ENCODE measurements at places on chromosomes 6 and 20. TPM values are rescaled to one million over a fixed set of nuclear protein-coding genes. Genes with fewer than 3 reads are reported as not detected.
A peak's percentile ranks its signal among the peaks of the same experiment; 100 is the strongest.

DNA sequence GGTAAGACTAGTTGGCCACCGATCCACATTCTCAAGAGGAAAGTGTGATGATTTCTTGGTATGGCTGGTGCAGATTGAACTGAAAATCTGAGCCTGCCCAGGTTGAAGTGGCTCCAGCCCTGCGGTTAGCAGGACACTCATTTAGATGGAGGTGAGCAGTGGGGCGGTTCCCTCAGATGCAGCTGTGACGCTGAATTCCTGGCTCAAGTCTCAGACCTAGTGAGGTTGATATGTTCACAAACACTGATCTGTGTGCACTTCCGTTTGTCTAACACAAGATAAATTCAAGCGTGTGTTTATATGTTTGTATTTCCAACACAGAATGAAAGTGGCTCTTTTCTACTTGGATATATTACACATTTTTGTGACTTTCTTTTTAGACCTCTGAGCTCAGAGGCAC, 83.4 kb upstream of the FRMD1 start:
- H3K27me3 ChIP-seq, result peaks cover 8% of the 10 kb centered on the region
- no peak overlapping the region for H3K27ac ChIP-seq
- H3K36me3 ChIP-seq, result no peaks in the 10 kb centered on the region

- H3K36me3 ChIP-seq, result peaks cover 1% of the 10 kb centered on the region
- no peak overlapping the region for H3K4me3 ChIP-seq
- no peak for DNase-seq
- no peak overlapping the region for H3K27ac ChIP-seq
- H3K27me3 ChIP-seq, result no peaks in the 10 kb centered on the region
- peaks cover 9% of the 10 kb centered on the region for H3K4me1 ChIP-seq
Observed at GRCh38 chr6:16466800-16467553, 228.6 kb downstream of the GMPR start.

- H3K27ac ChIP-seq, result no peak overlapping the region
- peaks cover 12% of the 10 kb centered on the region for H3K27me3 ChIP-seq
- H3K4me3 ChIP-seq, result no peak overlapping the region
- no peaks in the 10 kb centered on the region for H3K4me1 ChIP-seq
- no peak for DNase-seq
Observed at GRCh38 chr6:150579611-150580010, 20.1 kb upstream of the PLEKHG1 start.

DNA sequence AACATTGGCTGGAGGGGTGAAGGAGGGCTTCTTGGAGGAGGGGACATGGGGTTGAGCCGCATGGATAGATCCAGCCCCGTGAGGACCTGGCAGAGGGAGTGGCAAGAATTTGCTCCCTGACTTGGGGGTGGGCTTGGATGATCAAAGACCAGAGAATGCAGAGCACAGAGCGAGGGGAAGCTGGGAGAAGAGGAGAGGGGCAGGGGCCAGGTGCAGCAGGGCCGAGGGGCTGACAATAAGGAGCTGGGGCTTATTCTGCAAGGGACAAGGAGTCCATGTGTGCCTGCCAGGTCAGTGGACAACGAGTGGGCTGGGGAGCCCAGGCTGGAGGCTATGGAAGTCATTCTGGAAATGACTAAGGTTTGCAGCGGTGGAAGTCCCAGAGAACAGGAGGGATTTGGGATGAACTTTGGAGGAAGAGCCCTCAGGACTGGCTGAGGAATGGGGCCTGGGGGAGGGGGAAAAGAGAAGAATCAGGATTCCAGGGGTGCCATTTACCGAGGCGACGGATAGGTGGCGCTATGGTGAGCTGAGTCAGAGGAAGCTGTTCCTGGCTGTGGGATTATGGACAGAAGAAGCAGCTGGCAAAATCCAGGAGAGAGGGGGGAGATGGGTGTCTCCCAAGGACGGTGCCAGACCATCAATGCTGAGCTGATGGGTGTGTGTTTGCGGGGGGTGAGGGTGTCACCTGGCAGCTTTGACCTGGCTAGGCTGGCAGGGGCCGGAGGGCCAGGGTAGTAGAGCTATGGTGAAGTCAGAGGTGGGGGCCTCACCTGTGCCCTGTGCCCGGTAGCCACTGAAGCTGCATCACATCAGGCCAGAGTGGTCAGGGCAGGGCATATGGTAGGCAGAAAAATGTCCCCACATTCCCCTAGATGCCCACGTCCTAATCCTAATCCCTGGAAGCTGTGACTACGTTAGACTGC, 7.8 kb downstream of the KCNG1 start:
- no peak overlapping the region for H3K4me3 ChIP-seq
- peaks cover 11% of the 10 kb centered on the region for H3K27me3 ChIP-seq
- no peak overlapping the region for H3K27ac ChIP-seq
- peak; percentile 62 for DNase-seq

DNA sequence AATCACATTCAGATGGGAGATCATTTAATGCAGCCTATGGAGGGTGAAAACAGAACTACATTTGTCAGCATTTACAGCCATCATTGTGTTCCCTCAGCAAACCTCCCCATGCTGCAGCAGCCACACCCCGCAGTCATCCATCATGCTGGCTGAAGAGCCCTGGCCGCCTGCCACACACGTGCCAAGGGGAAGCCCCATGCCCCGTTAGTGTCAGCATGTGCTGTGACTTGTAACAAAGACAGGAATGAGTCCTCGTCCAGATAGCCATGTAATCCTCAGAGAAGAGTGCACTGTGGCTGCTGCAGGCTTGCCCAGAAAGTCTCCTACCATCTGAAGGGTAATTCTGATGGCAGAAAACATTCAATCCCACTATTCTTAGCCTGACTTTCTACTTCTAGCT, 1097.8 kb downstream of the KIF16B start:
- no peak overlapping the region for H3K4me3 ChIP-seq
- peaks cover 3% of the 10 kb centered on the region for H3K4me1 ChIP-seq
- H3K36me3 ChIP-seq, result no peaks in the 10 kb centered on the region
- no peak overlapping the region for H3K27ac ChIP-seq

HLA-G gene
- 0.38 TPM for total RNA-seq

DEFB124 gene
- not detected for total RNA-seq

ULBP1 gene
- 0.64 TPM for total RNA-seq

PRR18 gene
- total RNA-seq, result 0.93 TPM

BACH2 gene
- 12.3 TPM for total RNA-seq

CALHM4 gene
- not detected for total RNA-seq

GRCh38 chr20:48207505-48207904, 422.2 kb upstream of the SULF2 start:
- H3K4me1 ChIP-seq, result peaks cover 4% of the 10 kb centered on the region
- DNase-seq, result no peak
- H3K4me3 ChIP-seq, result no peak overlapping the region
- no peak overlapping the region for H3K27ac ChIP-seq
- peaks cover 3% of the 10 kb centered on the region for H3K27me3 ChIP-seq
- H3K36me3 ChIP-seq, result no peaks in the 10 kb centered on the region

- H3K4me3 ChIP-seq, result no peak overlapping the region
- H3K4me1 ChIP-seq, result peaks cover 15% of the 10 kb centered on the region
- no peaks in the 10 kb centered on the region for H3K36me3 ChIP-seq
- H3K27ac ChIP-seq, result no peak overlapping the region
- DNase-seq, result no peak
Observed at GRCh38 chr20:20955892-20956291, 150.3 kb downstream of the LINC00237 start.

TMC2 gene
- not detected for total RNA-seq

GRCh38 chr20:16111172-16111832, 461.9 kb downstream of the KIF16B start:
- H3K27ac ChIP-seq, result no peak overlapping the region
- H3K27me3 ChIP-seq, result no peaks in the 10 kb centered on the region
- H3K4me1 ChIP-seq, result peaks cover 6% of the 10 kb centered on the region
- no peaks in the 10 kb centered on the region for H3K36me3 ChIP-seq
- DNase-seq, result no peak

- peak overlapping the region; percentile 29 for H3K27ac ChIP-seq
- DNase-seq, result no peak
- no peaks in the 10 kb centered on the region for H3K27me3 ChIP-seq
- H3K36me3 ChIP-seq, result peaks cover 13% of the 10 kb centered on the region
- H3K4me1 ChIP-seq, result peaks cover 24% of the 10 kb centered on the region
- peak overlapping the region; percentile 49 for H3K4me3 ChIP-seq
Observed at GRCh38 chr6:151441390-151442166, 10.3 kb downstream of the RMND1 start.

SPAG4 gene
- 1.1 TPM for total RNA-seq

DNA sequence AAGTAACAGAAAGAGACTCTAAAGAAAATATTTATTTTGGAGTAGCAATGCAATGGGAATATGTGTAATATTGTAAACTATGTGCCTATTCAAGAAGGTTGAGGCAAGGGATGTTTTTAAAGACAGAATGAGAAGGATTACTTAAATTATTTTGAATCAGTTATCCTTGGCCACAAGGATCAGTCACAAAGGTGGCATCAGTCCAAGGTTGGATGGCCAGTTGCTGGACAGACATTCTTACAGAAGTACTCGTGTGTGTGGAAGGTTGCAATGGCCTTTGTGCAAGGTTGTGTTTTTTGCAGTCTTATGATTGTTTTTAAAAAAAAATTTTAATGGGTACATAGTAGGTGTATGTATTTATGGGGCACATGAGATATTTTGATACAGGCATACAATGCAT, 2.0 kb downstream of the QRSL1 start:
- H3K4me3 ChIP-seq, result no peak overlapping the region
- H3K36me3 ChIP-seq, result peaks cover 10% of the 10 kb centered on the region
- no peak for DNase-seq
- H3K27ac ChIP-seq, result no peak overlapping the region

GRCh38 chr6:134521116-134521501, 203.2 kb upstream of the SGK1 start:
- H3K27ac ChIP-seq, result peak overlapping the region; percentile 6
- H3K4me1 ChIP-seq, result peaks cover 18% of the 10 kb centered on the region
- peaks cover 19% of the 10 kb centered on the region for H3K27me3 ChIP-seq
- no peak for DNase-seq
- H3K4me3 ChIP-seq, result no peak overlapping the region

- no peaks in the 10 kb centered on the region for H3K36me3 ChIP-seq
- no peak overlapping the region for H3K27ac ChIP-seq
- no peak for DNase-seq
- H3K4me3 ChIP-seq, result no peak overlapping the region
- H3K4me1 ChIP-seq, result peaks cover 3% of the 10 kb centered on the region
Observed at GRCh38 chr6:88268508-88268907, 102.4 kb upstream of the CNR1 start.

DNA sequence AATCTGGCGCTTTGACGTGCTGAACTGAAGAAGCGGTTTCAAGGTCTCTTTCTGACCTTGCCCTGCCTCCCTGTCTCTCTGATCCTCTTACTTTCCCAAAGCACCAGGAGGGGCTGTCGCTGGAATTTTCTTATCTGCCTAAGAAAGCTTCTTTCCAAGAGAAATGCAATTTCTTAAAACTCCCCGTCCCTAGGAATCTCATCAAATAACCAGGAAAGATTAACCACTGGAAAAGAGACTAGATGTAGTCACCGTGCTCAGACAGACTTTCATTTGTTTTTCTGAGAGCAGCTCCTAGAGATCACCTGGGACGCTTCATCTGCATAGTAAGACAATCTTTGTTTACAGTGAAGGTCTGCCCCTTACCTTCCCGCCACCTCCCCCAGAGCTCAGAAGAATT, 38.6 kb downstream of the PDYN start:
- no peaks in the 10 kb centered on the region for H3K36me3 ChIP-seq
- H3K27me3 ChIP-seq, result peaks cover 26% of the 10 kb centered on the region
- no peak overlapping the region for H3K27ac ChIP-seq
- H3K4me3 ChIP-seq, result no peak overlapping the region
